Nephron progenitor cell (in vitro differentiated cells): ENCODE measurements at places on chromosomes 16 and 17.

- DNase-seq, result no peak
These were observed 191.8 kb downstream of the SPECC1 start for GRCh38 chr17:20200865-20201458.

GRCh38 chr16:85549766-85550421 is 63.2 kb upstream of the GSE1 start:
- DNase-seq, result no peak

- DNase-seq, result peak; percentile 46
These were observed 1.2 kb downstream of the TRIM65 start for GRCh38 chr17:75895370-75896155.

- DNase-seq, result no peak
These were observed 18.9 kb downstream of the KATNB1 start for GRCh38 chr16:57754354-57755060.

DNA sequence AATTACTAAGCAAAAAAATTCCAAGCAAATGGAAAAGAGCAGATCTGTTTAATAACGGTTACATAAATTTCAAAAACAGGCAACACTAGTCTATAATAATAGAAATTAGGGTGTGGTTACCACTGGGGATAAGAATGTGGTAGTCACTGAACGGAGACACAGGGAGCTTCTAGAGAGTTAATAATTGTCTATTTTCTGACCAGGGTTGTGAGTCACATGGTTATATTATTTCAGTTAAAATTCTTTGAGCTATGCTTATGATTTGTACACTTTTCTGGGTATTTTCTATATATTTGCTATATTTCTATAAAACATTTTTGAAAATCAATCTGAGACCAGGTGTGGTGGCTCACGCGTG is 433.9 kb upstream of the MAF start:
- DNase-seq, result no peak

- no peak for DNase-seq
These were observed 44.0 kb downstream of the TUBD1 start for GRCh38 chr17:59848778-59849177.

DNA sequence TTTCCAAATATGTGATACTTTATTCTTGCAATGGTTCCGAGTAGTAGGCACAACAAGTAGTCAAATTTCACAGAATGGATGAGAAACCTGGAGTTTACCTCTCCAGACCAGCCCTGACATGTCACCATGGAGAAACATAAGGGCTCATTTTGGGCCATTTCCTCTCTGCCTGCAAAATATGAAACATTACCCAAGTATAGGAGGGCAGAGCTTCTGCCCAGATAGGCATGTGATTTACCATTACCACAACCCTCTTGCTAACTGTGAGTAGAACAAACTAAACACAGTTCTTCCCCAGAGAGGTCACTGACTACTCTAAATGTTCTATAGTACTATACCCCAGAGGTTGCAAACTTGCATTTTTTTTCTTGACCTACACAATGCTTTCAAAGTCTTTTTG is 15.7 kb upstream of the KPNB1 start:
- no peak for DNase-seq

GRCh38 chr16:2671741-2672140 is 10.6 kb upstream of the KCTD5 start:
- DNase-seq, result no peak

GRCh38 chr17:20982589-20983358 is 60.0 kb downstream of the USP22 start:
- DNase-seq, result no peak

DNA sequence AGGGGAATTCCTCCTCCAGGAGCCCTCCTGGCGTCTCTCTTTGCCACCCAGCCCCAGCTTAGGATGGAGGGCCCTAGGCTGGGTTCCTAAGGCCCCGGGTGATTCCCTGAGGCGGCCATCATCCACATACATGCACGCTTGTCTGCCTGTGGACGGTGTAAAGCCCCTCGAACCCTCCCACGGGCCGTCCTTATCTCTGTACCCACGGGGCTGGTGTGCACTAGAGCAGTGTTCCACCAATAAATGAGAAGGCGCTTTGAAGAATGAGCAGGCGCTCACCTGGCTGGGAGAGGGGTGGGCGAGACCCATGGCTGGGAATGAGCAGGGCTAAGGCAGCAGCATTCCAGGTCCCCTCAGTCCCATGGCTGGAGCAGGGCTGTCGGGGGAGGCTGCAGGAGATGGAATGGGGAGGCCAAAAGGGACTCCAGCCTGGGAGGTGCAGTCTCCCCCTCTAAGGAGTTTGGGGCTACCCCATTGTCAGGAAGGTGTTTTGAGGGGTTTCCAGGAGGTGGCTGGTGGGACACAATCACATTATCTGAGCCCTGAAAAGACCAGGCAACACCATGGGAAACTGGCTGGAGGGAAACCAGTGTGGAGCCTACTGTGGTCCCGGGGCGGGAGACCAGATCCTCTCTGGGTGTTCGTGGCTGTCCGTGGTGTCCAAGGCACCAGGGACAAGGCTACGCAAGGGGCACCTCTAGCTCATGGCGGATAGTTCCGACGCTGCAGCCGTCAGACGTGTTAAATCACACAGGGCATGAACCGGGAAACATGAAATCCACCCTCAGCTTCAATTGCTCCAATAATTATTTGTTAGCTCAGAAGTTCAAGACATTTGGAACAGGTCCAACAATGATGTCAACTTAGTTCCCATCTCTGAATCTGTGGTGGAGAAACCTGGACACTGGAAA is 87.5 kb upstream of the DNAH17 start:
- DNase-seq, result no peak

- no peak for DNase-seq
These were observed 116.9 kb upstream of the CLEC3A start for GRCh38 chr16:77905374-77905920.

DNA sequence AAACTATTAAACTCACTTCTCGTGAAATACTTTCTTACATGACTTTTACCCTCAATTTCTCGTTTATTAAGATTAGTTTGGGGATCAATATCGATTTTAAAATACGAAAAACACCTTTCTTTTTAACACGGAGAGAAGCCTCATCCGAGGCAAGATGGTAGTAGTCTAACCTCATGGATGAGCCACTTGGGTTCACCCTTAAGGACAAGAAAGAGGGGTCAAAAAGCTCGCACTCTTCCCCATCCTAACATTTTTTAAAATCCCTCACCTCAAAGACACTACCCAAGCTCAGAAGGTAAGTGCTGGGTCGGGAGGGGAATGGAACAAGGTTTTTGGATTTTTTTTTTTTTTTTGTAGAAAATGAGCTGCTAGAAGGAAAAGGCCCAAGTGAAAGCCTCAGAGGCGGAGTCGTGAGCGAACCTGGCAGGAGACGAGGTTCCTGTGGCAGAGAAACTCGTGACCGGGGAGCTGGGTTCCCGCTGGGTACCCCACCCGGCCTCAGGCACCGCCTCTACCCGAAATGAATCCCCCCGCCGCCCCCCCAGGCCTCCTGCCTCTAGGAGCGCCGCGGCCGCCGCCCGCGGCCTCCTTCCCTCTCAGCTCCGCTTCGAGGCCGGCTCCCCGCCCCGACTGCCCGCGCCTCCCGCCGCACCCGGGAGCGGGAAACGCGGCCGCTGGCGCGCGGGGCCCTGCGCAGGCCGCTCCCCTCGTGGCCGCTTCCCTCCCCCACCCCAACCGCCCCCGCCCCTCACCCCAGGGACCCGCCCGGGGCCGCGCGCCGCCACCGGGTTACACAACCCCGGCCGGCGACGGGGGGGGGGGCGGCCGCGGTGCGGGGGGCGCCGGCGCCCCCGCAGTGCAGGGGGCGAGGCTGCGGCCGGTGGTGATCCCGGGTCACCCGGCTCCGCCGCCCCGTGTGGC is 1.6 kb downstream of the NUFIP2 start:
- peak; percentile 63 for DNase-seq

- no peak for DNase-seq
These were observed 66.3 kb downstream of the ZNF423 start for GRCh38 chr16:49789616-49790015.

DNA sequence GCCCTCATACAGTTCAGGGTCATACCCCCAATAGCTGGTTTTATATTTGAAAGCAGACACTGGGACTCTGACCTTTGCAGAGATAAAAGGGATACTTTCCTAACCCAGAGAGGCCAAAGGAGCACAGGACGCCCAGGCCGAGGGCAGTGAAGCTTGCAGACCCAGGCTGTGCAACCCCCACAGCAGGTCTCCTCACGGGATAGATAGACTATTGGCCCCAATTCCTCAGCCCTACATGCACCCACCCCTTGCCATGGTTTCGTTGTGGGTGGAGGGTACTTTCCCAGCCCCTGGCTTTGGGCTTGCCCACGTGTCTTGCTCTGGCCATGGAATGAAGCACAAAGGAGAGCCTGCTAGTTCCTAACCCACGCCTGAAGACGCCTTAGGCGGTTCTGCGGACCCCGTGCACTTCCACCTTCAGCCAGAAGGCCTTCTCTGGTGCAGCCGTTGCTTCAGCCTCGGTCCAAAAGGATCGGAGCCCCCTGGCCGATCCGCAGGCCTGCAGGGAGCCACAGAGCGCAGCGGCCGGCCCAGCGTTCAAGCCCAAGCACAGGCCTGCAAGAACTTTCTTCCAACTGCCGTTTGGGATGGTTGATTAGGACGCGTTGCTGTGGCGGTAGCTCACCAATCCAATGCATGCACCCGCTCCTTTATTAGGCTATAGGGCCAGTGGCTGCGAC is 9.8 kb upstream of the BRCA1 start:
- DNase-seq, result no peak

DNA sequence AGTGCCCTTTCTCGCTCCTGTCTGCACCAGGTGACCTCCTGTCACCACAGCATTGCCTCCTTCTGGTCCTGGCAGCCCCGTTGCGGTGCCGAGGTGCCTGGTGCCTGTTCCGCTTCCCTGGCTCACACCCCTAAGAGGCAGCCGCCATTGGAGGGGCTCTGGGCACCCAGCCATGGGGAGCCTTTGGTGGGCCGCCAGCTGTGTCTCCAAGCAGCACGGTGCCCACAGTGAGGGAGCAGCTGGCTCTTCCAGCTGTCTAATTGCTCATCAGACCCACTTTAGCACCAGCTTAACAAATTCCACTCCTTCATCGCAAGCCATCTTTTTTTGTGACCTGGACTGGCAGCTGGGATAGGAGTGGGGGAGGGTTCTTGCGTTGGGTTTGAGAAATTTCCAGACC is 276.1 kb downstream of the SNX29 start:
- no peak for DNase-seq

GRCh38 chr16:52389045-52389444 is 157.9 kb downstream of the TOX3 start:
- no peak for DNase-seq

- no peak for DNase-seq
These were observed 25.6 kb upstream of the CRISPLD2 start for GRCh38 chr16:84794186-84794585.

DNA sequence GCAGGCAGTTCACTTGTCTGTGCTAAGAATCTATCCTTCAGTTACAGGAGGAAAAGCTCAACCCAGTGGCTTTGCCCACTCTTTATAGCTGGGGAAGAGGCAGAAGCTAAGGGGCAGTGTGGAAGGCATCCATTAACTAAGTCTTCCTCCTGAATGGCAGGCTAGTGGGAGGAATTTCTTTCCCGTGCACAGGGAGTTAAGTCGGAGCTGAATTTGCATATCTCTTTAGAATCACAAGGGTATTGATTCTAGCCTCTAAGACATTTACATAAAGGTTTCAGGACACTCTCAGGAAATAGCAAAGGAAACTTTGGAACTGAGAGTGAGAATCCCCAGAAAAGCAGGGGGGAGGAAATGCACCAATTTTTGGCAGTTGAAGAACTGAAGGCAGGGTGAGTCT is 245.6 kb downstream of the CA10 start:
- no peak for DNase-seq

DNA sequence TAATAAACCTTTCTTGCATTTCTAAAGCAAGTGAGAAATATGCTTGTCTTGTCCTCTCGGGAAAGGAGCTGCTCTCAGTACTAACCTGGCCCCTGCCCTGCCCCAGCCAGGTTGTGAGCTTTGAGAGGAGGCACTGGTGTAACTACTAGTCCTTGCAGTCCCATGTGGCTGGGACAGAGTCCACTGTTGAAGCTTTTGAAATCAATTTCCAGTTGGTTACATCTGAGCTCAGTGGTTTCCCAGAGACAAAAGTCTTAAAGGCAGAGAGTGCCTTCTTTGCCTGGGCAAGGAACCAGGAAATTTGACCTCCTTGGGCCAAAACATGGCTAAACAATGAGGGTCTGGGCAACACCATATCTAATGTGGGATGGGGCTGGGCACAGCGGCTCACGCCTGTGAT is 48.7 kb downstream of the GSG1L start:
- no peak for DNase-seq

DNA sequence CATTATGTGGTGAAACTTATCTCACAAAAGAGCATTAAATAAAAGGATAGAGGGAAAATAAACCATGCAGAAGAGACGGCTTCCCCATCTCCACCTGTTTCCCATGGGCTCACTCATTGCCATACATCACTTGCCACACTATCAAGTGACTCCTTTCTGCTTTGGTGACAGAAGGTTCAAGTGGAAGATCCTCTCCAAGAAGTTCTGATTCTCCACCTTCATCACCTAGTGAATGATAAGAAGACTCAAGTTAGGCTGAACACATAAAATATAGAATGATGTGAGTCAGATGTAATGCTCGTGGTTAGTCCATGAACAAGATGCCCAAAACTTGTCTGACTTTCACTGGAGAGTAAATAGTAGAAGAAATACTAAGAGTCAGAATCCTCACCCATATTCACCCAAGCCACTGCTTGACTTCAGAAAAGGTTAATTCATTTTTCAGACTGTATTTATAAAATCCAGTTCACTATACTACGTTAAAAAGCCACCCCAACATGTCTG is 100.1 kb upstream of the TOB1 start:
- DNase-seq, result no peak

- DNase-seq, result peak; percentile 56
These were observed 421 bp downstream of the STAT3 start for GRCh38 chr17:42387661-42388380.

- no peak for DNase-seq
These were observed 300.6 kb downstream of the SEC14L1 start for GRCh38 chr17:77441130-77441920.

DNA sequence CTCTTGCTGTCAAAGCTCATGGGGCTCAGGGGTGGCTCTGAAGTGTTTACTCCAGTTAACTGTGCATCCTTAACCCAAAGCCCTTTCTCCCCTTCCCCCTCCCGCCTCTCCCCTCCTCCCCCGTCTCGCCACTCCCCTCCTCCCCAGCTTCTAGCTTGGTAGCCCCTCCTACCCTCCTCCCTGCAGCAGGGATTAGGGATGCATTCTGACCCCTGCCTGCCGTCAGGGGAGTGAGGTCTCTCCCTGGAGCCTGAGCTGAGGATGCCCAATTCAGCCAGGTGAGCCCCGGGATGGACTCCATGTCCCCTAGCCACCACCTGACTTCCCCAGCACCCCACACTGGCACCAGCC is 1.6 kb downstream of the HS3ST6 start:
- no peak for DNase-seq

DNA sequence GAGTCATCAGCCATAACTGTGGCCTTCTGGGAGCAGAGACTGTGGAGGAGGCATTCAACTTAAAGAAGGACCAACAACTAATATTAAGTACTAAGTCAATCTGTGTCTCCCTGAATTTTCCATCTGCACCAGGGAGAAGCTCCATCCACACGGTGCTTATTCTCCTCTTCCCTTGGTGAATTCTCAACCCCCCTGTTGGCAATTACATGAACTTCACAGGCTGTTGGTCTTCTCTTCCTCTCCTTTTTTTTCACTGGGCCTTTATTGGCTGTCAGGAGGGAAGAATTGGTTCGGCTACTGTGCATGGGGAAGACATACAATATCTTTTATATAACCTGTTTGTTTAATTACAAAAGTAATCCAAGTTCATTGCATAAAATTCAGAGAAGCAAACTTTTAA is 152.8 kb upstream of the IRX6 start:
- DNase-seq, result no peak
